ENCODE measurements at places on chromosomes 7 and 10.

GRCh38 chr10:12476656-12477055 lies 127.3 kb downstream of the CAMK1D start:
- DNase-seq, result no peak

- peak; percentile 26 for DNase-seq
Observed at GRCh38 chr10:5283305-5284158, 81.2 kb upstream of the UCN3 start.

DNA sequence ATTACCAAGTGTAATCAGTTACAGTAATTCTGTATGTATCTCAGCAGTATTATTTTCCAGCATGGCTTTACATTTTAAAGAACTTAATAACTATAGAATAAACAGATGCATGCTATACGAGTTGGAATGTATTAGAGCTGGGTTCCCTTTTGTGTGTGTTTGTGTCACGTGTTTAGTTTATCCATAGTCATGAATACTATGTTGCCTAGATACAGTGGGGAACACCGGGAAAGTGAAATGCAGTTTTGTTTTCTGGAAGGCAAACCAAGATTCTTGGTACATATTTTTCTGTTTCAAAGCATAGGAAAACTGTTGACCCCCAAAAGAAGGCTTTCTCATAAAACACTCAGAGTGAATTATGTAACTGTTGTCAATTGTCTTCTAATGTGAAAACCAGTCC lies 119.0 kb downstream of the FANK1 start:
- no peak for DNase-seq

DNA sequence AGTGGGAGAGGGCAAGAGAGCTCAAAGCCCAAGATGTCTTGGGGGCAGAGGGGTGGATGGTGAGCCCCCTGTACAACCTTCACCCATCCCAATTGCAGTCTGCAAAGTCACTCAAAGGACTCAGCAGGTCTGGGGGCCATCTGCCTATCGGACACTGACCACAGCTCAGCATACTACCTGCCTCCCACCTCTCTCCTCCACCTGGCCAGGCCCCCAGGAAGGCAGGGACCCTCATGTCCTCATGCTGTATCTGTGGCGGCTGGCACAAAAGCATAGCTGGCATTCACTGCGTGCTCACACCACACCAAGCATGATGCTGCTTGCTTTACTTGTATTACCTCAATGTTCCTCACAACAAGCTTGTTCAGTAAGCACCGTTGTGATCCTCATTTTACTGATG lies 16.2 kb upstream of the CRHR2 start:
- no peak for DNase-seq

- no peak for DNase-seq
Observed at GRCh38 chr10:1643161-1643907, 94.0 kb downstream of the ADARB2 start.

DNA sequence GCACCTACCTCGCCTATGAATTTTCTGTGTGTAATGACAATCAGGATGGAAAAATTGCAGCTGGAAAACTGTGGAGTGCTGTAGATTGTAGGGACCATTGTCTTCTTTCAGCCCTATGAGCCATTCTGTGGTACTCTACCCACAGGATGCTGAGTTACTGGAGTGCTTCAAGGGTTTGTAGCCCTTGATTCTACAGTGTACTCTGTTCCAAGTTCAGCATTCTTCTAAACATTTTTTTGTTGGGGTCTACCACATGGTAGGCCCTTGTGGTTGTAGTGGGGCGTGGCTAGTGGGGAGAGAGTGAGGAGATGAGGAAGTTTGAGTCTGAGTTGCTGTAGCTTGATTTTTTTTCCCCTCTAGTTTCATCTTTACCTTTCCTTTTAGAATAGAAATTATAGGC lies 33.5 kb downstream of the REEP3 start:
- no peak for DNase-seq

DNA sequence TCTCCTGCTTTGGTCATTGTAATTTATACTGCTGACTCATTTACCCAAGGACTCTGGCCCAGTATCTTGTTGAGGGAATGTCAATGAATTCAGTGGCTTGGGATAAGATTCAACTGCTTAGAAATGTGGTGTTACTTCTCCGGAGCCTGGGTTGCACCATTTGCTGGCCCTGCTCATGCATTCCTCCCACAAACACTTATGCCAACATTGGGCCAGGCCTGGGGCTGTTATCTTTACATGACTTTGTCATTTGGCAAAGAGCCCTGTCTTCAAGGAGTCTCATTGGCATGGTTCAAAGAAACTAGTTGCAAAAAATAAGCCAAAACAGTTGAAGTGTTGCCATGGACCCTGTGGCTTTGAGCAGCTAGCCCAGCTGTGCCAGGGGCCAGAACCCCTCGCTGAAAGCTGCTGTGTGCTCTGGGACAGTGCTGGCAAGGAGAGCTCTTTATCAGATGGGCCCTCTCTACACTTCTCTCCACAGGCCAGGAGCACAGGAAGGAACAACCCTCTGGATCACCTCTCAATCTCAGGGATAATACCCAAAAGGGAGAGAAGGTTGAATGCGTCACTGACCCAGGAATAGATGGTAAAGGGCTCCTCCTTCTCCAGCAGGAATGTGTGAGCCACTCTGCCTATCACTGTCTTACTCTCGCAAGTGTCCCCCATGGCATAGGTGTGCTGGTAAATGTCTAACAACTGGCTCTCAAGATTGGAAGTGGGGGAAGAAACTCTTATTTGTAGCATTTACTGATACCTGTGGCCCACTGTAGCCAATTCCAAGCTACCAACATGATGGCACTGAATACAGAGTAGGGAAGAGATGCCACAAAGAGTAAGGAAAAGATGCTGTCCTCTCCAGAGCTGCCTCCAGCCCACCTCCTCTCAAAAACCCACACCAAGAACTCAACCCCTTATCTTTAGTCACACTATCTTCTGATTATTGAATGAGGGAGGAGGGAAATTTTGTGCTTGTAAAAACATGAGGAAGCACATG lies 23.5 kb upstream of the PDE1C start:
- no peak for DNase-seq

- no peak for DNase-seq
Observed at GRCh38 chr10:82866424-82867020, 991.5 kb downstream of the NRG3 start.

DNA sequence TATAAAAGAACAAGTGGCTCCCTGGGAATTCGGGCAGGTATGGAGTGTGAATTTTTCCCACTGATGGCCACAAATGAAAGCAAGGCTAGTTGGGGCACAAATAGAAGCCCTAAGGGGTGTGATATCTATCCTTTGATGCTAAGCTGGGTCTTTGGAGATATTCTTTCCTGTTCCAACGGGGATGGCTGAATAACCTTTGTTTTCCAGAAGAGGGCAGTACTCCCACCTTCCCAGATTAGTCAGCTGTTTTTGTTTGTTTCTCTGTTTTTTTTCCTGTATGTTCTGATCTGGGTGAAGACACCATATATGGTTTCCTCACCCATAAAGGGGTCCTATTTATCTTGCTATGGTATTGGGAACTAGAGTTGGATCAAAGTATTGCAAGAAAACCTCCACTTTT lies 947.7 kb upstream of the SORCS1 start:
- no peak for DNase-seq

GRCh38 chr7:50449501-50449880 lies 659 bp downstream of the FIGNL1 start:
- no peak for DNase-seq

GRCh38 chr7:121739465-121739864 lies 133.5 kb upstream of the PTPRZ1 start:
- DNase-seq, result no peak

DNA sequence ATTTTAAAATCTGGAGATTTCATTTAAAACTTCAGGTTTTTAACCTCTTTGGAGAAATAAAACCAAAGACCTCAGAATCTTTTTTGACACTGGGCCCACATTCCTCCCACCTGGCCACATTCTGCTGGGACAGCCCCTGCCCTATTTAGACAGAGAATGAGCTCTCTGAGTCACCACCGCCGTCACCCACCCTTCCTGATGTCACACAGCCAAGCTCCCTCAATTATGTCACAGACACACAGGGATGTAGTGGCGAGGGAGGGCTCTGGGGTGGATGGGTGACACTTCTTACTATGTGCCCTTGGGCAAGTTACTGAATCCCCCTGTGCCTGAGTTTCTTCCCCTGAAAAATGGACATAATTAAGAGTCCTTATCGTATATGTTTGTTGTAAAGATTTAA lies 162.6 kb downstream of the RAB11FIP2 start:
- no peak for DNase-seq
